ENCODE measurements at places on chromosomes 4 and X. TPM values are rescaled to one million over a fixed set of nuclear protein-coding genes. Genes with fewer than 3 reads are reported as not detected.

The HELT gene
- not detected for total RNA-seq

The F8A2 gene
- total RNA-seq, result not detected

The PFKFB1 gene
- total RNA-seq, result 0.14 TPM

The ESX1 gene
- not detected for total RNA-seq

The SORCS2 gene
- total RNA-seq, result not detected

The DMRTC1B gene
- total RNA-seq, result not detected

The TRO gene
- total RNA-seq, result 25.2 TPM

The POU4F2 gene
- total RNA-seq, result not detected

The AMBN gene
- total RNA-seq, result not detected

The GPAT3 gene
- total RNA-seq, result 7.8 TPM

The CT47C1 gene
- not detected for total RNA-seq

The EDA2R gene
- 5.8 TPM for total RNA-seq

The CLNK gene
- not detected for total RNA-seq

The CT47B1 gene
- not detected for total RNA-seq

The NONO gene
- 667 TPM for total RNA-seq

DNA sequence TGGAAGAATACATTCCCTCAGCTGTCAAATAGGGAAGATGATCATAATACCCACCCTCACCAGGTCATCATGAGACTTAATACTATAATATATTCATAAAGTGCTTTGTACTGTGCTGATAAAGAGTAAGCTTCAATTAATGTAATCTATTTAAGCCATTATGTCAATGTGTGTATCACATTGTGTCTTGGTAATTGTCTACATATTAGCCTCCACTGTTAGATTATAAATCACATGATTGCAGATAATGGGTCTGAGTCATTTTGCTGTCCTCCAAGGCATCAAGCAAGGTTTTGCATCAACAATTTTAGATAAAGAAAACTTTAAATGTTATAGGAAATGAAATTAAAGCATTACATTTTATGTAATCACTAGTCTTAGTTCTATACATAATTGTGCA, 45.2 kb upstream of the CEP135 start:
- DNase-seq, result no peak

GRCh38 chrX:120316587-120317283, 5.5 kb upstream of the TMEM255A start:
- DNase-seq, result no peak

DNA sequence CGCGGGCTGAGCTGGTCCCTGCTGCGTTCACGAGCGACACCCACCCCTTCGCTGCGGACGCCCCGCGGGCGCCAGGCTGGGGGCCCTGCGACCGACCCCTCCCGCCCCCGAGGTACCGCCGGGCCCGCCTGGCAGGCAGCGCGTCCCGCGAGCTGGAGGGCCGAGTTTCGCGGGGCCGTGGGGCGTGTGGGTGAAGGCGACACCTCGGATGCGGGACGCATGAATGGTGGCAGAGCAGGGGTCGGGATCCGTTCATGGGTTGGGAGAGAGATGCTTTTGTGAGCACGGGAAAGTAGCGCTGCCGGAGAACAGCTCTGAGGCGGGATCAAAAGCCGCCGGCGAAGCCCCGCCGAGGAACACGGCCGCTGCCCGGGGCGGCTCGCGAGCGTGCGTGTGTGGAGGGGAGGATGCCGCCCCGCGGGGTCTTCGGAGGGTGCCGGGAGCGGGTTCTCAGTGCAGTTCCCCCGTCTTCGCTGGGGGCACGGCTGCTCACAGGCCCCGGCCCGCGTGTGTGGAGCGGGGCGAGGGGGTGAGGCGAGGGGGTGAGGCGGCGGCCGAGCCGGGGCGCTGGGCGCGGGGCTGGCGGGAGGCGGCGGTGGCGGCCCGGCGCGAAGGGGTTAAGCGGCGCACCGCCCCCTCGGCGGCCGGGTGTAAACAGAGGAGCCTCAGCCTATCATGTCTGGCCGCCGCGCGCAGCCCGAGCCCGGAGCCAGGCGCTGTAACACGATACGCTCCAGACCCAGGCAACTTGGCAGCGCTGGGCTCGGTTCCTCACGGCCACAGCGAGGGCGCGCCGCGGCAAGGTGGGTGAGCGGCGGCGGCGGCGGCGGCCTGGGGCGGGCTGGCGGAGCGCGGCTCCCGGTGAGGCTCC, 205.3 kb downstream of the TENM3 start:
- DNase-seq, result peak; percentile 90

DNA sequence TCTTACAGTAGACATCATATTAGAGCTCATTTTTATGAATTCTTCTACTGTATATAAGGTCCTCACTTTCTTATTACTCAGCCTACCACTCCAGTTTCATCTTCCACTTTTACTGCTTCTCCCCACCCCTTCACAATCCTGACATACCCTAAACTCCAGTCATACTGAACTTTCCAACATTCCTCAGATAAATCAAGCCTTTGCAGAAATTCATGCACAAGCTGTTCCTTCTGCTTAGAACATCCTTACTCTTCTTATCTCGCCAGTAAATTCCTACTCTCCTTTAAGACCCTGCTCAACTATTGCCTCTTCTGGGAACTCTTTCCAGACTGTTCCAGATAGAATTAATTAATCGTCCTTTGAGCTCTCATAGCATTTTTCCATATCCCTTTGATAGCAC, 24.8 kb downstream of the RTL9 start:
- no peak for DNase-seq

DNA sequence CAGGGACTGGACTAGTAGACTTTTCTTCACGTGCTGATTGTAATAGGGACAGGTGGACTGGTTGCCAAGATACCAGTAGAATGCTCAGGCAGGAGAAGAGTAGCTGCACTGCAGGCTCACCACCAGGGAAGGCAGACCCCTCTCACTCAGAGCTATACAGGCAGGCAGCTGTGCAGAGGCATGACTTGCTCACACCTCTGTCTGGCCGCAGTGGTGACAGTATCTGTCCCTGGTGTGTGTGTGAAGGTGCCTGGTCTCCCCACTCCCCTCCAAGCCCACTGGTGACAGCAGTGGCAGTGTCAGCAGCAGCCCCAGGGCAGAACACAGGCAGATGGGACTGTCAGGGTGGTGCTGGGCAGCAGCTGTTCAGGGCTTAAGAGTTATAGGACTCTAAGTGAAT, 140.7 kb downstream of the RPS6KA6 start:
- DNase-seq, result no peak

- DNase-seq, result no peak
Measured at GRCh38 chr4:70954032-70954431, 39.4 kb upstream of the DCK start.

GRCh38 chr4:6855692-6856297, 53.8 kb upstream of the TBC1D14 start:
- no peak for DNase-seq

GRCh38 chr4:163772238-163772637, 277.7 kb downstream of the TMA16 start:
- DNase-seq, result no peak

GRCh38 chr4:172061204-172061603, 248.0 kb downstream of the GALNTL6 start:
- no peak for DNase-seq

DNA sequence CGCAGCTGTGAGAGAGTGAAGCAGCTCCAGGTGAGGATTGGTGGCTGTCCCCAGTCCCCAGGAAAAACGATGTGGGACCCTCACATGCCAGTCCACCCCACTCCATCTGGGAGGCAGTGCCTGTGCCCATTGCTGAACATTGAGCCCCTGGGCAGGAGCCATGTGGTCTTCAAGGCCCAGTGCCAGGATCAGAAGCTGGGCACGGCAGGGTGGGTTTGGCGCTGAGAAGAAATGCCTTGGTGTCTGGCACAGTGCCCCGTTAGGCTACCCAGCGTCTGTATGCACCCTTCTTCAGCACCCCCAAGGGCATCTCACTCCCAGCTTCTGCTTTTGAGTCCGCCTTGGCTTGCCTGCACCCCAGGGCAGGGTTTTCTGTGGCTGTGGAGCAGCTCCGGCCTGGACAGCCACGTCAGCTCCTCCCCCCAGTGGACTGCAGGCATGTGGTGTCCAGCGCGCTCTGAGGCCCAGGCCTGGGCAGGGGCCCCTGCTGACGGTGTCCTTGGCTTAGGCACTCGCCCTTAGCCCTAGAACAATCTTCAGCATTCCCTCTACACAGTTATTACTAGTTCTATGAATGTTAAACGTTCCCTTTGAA, 28.6 kb downstream of the RGS12 start:
- peak; percentile 55 for DNase-seq

DNA sequence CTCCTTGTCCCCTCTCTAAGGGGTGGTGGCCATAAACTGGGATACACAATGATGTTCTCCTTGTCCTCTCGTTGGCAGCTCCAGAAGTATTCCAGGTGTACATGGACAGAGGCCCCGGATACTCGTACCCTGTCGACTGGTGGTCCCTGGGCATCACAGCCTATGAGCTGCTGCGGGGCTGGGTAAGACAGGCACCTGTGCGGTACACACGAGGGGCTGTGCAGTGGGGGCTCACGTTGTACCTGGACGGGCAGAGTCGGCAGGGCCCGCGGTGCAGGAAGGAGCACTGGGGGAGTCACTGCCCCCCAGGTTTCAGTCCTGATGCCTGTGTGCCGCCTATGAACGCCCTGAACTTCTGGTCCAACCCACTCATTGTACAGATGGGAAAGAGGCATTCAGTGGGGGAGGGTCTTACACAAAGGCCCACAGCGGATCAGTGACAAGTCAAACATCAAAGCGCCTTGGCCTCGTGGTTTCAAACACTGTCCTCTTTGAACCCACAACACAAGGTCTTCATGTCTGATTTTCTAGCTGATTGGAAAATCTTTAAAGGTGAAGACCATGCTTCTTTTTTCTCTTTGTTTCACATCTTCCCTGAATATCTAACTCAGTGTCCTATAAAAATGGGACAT, 261.6 kb downstream of the EVC2 start:
- DNase-seq, result no peak

GRCh38 chrX:53616946-53617345, 69.6 kb downstream of the HUWE1 start:
- peak; percentile 9 for DNase-seq

- no peak for DNase-seq
Measured at GRCh38 chrX:11472879-11473278, 179.7 kb downstream of the AMELX start.

- no peak for DNase-seq
Measured at GRCh38 chr4:158858410-158859199, 89.8 kb downstream of the FNIP2 start.

GRCh38 chrX:16589211-16589610, 60.7 kb upstream of the S100G start:
- DNase-seq, result no peak

DNA sequence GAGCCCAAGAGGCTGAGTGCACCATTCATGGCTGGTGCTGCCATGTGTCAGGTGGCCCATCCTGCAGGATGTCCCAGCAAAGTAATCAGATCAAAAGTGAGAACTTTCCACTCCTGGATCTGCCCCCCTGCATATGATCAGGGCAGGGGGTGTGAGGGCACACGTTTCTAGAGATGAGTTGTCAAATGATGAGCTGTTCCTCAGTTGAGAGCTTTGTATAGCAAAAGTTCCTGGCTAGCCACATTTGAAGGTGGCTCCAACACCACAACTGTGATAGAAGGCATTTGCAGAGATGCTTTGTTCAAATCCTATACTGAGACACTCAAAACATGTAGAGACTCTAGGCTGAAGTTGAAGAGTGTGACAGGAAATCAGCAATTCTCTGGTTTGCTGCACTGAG, 501.8 kb downstream of the BCOR start:
- no peak for DNase-seq

GRCh38 chrX:48894891-48895290, 2.7 kb downstream of the TIMM17B start:
- DNase-seq, result no peak

- DNase-seq, result no peak
Measured at GRCh38 chrX:74318672-74319071, 14.7 kb downstream of the ZCCHC13 start.

DNA sequence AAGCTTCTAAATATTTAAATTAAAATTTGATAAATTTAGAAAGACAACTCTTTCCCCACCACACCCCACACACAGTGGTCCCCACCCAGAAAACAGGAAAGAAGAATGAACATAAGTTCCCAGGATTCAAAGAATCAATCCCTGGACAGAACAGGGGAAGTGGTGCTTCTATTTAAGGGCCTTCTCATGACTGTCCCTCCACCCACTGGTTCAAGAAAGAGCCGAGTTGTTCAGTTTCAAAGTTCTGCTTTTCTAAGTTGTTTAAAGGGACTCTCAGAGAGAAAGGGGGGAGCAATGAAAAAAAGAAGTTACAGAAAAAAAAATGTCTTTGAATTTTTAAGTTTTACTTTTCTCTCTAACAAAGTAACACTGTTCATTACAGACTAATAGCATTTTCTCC, 195.8 kb downstream of the PDGFC start:
- DNase-seq, result no peak

DNA sequence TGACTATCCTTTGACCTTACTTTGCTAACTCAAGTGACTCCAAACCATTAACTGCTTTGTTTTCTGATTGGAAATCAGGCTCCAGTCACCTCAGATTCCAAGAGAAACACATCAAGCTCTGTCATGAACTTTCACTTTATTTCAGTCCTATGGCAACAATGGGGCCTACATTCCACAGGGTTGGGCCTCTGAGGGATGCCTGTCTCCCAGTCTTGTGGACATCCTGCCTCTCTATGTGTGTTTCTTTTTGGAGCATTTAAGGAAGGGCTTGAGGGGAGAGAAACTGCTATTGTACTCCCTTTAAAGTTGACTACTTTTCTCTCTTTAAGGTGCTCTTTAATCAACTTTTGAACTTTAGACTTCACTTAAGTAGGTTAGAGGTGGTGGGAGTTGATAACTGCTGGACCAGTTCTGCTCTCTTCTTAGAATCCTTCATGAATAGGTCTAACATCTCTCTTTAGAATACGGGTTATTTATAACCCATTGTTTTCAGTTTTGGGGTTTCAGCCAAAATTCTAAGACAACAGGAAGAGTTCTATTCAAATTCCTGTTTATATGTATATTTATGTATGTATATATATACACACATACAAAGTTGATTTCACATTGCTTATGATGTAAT, 274.3 kb upstream of the NR3C2 start:
- DNase-seq, result no peak

GRCh38 chr4:119068529-119068962, 67.1 kb upstream of the MYOZ2 start:
- no peak for DNase-seq

DNA sequence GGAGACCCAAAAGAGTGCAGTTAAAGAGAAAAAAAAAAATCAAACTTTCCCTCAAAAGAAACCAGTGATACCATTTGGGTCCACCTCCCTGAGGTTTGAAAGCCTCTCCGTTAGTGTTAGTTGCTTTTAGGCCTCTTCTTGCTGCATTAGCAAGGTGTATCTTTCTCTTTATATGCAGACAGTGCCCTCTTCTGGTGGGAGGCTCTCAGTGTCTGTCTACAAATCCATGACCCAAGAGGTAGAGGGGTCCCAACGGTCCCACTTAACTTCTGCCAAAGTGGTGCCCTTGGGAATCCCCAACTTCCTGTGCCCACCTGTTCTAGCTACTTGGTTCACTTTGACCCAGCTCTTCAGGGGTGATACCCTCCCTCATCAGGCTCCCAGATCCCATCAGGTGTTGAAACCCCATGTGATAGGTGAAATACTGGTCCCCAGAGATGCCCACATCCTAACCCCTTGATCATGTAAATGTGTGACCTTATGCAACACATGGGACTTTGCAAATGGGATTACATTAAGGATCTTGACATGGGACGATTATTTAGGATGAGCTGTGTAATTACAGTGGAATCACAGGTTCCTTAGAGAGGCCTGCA, 63.7 kb upstream of the CD99 start:
- no peak for DNase-seq

GRCh38 chrX:109826954-109827708, 94.1 kb upstream of the ACSL4 start:
- DNase-seq, result no peak

GRCh38 chr4:1079711-1080265, 33.6 kb downstream of the RNF212 start:
- no peak for DNase-seq

Measured in G401 (cell line).